ENCODE measurements at places on chromosomes 11 and 22.

DNA sequence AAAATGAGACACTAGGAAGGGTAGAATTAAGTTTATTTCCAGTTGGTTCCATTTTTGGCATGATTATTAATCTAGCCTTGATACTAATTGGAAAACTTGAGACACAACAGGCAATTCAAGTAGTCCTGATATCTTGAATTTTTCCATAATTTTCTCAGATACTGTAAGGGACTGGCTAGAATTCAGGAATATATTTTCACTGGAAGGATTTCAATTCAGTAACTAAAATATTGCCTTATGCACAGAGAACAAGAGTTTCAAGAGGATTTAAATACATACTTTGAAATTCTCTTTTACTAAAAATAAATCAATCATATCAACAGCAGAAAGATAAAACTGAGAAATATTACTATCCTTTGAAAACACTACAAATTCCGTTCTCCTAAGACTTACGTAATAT is 632.9 kb downstream of the LRRC4C start:
- DNase-seq: no peak

GRCh38 chr11:39541945-39542351 is 1917.5 kb downstream of the LRRC4C start:
- DNase-seq: no peak

GRCh38 chr11:2215561-2216399 is 44.2 kb upstream of the TH start:
- DNase-seq: no peak

DNA sequence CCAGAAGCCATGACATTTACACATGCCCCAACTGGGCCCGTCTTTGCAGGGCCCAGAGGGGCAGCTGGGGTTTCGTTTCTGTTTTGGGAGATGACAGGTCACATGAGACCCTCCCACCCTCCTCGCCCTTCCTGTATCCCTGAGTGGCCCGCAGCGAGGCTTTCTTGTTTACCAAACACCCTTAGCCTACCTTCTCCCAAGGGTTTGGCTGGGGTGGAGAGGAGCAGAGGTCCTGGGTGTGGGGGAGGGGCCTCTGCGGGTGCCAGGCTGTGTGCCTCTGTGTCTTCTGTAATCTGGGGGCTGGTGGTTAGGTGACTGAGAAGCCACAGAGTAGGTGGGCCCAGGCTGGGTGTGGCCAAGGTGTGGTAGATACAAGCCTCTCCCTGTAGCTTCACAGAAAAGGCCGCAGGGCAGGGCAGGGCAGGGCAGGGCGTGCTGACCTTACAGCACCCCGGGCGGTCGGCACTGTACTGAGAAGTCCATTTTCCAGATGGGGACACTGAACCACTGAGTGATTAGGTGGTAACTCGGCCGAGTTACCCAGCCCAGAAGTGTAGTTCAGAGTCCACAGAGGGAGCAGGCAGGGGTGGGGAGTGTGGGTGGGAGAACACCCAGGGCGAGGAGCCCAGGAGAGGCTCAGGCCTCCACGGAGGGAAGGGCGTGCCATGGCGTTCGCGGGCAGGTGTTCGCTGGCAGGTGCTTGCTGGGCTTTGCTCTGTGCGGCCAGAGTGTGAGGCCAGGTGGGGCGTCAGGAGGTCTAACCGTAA is 8.7 kb downstream of the PRR5 start:
- no peak for DNase-seq

DNA sequence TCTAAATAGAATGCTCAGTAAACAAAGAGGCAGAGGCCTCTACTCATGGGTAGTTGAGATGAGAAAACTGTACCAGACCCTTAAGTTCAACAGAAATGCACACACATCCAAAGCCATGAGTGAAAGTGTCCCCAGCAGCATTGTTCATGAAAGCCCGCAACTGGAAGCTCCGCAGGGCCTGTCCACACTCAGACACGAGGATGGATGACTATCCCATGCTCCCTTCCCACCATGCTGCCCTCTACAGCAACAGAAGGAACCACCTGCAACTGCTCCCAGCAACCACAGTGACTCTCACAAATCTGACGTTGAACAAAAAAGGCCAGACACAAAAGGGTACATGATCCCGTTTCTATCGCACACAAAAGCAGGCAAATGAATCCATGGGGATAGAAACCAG is 76.9 kb upstream of the ANO1 start:
- no peak for DNase-seq

DNA sequence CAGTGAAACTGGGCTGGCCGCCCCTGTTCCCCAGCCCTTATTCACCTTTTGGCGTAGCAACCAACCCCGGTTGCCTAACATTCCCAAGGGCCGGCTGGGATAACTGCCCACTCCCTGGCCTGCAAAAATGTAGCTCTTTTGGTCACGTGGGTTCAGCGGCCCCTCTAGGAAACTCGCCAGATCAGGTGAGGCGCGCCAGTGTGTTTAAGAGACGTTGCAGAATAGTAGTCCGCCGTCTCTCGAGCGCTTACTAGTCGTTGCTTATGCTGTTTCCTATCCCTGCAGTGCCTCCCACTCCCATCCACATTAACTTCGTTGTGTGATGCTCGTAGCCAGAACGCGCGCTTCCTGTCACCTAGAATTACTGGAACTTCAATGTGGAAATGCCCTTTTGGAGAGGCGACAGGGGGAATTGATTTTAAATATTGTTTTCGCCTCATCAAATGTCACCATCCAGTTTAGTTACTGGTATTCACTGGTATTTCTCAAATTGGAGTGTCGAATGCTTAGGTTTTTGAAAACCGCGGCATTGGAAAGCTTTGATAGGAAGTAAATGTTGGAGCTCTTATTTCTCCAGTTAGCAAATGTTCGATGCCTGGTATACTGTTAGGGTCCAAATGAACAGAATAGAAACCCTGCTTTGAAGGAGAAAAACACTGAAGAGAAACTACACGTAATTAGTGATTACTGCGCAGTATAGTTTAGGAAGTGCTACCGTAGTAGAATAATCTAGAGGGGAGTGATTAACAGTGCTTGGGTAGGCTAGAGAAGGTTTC is 823 bp downstream of the CEP57 start:
- peak; percentile 55 for DNase-seq

All from hematopoietic multipotent progenitor cell treated with erythropoietin and hydrocortisone succinate and interleukin-3 and kit ligand, for 15 days (in vitro differentiated cells).